Stimulated activated CD4-positive, alpha-beta T cell treated with anti-CD3 and anti-CD28 coated beads, TNF-alpha, amount 100 ng/mL, for 1 hour (primary cell): ENCODE measurements at places on chromosomes 7 and 10.

DNA sequence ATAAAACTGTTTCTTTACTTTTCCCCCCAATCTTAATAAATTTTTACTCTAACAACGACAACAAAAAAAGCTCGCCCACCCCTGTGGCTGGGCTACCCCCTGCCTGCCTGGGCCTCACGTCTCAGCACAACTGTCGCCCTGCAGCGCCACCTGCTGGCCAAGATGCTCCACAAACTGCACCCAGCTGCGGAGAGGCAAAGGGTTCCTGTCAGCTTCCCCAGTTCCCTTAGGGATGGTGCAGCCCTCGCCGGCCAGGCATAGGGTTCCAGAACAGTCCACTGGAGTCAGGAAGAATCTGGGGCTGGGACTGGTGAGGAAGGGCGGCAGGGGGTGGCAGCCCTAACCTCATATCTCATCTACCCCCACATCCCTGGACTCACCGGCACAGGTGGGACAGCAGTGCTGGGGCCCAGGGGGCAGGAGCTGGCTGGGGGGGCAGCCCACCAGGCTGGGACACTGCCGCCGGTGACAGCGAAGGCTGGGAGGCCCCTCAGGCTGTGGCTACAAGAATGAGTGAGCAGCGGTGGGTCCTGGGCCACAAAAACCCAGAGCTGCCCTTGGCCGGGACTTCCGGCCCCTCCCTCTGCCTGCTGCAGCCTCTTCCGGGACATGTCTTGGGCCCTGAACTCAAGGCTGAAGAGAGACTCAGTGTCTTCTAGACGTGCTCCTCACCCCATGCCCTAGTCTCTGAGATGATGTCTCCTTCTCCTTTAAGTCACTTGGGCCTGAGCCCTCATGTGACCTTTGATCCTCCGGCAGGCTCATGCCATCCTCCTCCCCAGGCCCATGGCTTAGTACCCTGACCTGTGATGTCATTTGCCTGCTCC is 21.2 kb downstream of the ATP6V1F start:
- DNase-seq: peak; percentile 79

- DNase-seq: no peak
Measured at GRCh38 chr7:121774563-121774962, 98.4 kb upstream of the PTPRZ1 start.

GRCh38 chr10:85922356-85923129 is 444.1 kb downstream of the GRID1 start:
- no peak for DNase-seq

DNA sequence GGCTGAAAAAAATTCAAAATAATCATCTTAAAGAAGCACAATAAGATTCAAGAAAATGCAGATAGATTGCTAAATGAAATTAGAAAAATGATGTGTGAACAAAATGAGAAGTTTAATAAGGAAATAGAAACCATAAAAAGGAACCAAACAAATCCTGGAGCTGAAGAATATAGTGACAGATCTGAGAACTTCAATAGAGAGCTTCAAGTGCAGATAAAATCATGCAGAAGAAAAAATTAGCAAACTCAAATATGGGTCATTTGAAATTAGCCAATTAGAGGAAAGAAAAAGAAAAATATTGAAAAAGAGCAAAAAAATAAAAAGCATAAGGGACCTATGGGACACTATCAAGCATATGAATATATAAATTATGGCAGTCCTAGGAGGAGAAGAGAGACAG is 720.1 kb downstream of the PARD3 start:
- DNase-seq: no peak

- no peak for DNase-seq
Measured at GRCh38 chr7:114790521-114790920, 131.4 kb upstream of the MDFIC start.

DNA sequence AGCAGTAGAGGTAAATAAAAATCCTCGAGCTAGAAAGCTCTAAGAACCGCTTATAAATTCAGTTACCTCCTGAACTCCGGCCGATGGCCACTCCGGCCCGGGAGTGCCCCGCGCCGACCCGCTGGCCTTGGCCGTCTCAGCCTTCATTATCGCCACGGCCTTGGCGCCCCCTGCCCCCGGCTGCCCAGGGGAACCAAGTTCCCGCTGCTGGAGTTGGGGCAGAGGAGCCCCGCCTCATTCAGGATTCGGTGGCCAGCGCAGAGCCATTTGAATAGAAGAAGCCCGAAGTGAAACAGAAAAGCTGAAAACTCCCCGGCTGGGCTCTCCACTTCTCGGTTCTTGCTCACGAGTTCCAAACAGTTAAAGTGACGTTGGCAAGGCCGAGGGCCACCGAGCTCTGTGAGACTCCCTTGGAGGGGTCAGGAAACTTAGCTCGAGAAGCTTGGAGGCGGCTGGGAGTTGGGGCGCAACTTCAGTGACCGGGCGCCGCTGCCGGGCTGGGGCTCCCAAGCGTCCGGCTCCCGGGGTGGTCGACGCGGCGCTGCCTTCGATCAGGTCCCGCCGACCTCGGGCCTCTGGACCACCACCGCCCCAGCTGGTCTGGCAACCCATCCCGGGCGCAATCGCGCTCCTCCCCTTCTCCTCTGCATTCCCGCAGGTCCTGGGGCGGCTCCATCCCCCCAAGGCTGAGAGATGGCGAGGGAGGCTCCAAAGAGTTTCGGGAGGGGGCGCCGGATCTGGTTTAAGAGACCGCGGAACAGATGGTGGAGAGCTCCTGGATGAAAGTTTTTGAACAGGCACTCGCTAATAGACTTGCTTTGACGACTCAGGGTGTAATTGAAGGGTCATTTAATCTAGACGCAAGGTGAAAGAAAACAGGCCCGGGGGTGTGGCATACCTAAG is 5.8 kb upstream of the FEZF1 start:
- no peak for DNase-seq

DNA sequence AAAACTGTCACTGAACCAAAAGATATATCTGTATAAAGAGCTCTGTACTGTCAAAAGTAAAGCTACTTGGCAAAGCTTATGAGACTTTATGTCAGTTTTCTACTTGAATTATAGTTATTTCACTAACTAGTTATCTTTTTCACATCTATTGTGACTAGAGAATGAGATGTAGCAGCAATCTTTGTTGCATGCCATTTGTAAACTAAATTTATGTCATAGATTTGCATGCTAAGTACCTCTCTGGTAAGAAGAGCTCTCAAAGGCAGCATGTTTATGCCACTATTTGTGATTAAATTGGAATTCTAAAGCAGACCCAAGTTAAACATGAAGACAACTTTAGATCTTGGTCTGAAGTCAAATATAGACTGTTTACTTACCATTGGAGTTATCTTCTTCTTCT is 300.6 kb downstream of the CNTNAP2 start:
- no peak for DNase-seq

GRCh38 chr10:18104223-18104872 is 35.9 kb upstream of the CACNB2 start:
- DNase-seq: no peak

GRCh38 chr7:151009327-151010036 is 14.8 kb downstream of the ATG9B start:
- DNase-seq: no peak

DNA sequence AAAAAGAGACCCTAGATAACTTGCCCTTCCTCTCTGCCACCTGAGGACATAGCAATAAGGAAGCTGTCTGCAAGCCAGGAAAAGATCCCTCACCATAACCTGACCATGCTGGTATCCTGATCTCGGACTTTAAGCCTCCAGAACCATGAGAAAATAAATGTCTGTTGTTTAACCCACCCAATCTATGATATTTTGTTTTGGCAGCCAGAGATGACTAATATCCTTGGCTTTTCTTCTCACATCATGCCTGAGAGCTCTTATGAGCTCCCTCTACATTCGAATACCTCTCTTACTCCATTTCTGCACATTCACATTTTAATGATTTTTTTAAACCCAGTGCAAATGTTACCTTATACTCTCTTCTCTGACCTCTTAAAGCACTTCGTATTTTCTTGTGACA is 214.0 kb upstream of the CHRM2 start:
- no peak for DNase-seq

GRCh38 chr7:522071-522950 is 2.7 kb upstream of the PDGFA start:
- no peak for DNase-seq

- no peak for DNase-seq
Measured at GRCh38 chr10:1873661-1874315, 136.5 kb upstream of the ADARB2 start.

GRCh38 chr10:34216348-34216945 is 598.6 kb downstream of the PARD3 start:
- no peak for DNase-seq

- DNase-seq: no peak
Measured at GRCh38 chr7:76278540-76278939, 23.9 kb upstream of the HSPB1 start.

- no peak for DNase-seq
Measured at GRCh38 chr7:90828601-90829000, 232.5 kb downstream of the CDK14 start.

DNA sequence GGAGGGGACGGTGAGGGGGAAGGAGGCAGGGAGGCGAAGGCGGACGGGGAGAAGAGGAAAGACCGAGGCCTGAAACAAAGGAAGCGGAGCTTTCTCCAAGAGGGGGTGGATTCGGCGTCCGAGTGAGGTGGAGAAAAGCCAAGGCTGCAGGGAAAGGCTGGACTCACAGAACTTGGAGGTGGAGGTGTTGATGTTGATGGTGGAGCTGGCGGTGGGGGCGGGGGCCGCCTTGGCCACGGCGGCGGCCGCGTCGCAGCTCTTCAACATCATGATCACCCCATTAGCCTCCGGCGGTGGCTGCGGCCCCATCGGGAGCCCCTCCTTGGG is 578 bp downstream of the CACUL1 start:
- DNase-seq: peak; percentile 25

DNA sequence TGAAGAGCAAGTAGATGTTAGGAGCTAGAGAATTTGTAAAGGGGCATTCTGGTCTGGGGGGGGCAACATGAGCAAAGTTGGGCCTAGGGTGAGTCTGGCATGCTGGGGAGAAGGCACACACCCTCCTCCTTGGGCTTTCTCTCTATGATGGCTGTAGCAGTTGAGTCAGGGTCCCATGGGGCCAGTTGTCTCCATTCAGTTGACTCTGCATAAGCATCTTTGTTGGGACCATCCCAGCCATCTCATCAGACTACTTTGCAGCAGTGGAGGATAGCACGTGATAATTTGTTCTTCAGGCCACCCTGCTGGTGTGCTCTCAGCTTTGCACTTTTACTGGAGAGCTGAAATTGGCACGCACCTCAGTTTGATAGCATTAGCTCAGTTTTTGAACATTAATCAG is 55.2 kb downstream of the LRMDA start:
- DNase-seq: no peak

GRCh38 chr7:80851896-80852476 is 66.9 kb downstream of the SEMA3C start:
- no peak for DNase-seq

- no peak for DNase-seq
Measured at GRCh38 chr10:132451506-132452215, 54.7 kb downstream of the PWWP2B start.

DNA sequence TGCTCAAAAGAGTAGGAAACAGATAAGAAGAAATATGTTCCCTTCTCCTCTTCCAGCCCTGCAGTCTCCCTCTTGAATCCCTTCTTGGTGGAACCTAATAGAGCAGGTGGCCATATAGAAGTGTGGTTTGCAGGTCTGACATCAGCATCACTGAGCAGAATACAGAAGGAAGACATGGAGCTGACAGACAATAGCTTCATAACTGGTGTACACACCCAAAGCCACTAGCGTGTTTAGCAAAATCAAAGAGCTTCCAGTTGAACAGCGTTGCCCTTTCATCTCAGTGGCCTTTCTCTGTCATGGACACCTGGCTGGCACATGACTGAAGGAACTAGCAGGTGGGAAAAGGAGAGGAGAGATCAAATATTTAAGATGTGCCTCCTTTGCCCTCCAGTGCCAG is 245.5 kb downstream of the BAMBI start:
- DNase-seq: no peak

DNA sequence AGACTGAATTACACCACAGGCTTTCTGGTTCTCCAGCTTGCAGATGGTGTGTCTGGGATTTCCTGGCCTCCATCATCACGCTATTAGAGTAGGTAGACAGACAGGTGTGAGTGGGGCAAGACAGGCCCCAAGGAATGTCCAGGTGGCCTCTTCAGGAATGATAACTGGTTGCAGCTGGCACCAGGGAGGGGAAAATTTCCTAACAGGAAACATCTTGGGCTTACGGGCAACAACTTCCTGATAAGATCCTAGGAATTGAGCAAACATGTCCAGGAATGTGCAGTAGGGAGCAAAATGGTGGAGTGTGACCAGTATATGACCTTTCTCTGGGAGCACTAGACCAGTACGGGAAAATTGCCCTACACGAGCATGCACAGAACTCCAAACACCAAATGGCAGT is 11.3 kb downstream of the XRCC2 start:
- DNase-seq: no peak

DNA sequence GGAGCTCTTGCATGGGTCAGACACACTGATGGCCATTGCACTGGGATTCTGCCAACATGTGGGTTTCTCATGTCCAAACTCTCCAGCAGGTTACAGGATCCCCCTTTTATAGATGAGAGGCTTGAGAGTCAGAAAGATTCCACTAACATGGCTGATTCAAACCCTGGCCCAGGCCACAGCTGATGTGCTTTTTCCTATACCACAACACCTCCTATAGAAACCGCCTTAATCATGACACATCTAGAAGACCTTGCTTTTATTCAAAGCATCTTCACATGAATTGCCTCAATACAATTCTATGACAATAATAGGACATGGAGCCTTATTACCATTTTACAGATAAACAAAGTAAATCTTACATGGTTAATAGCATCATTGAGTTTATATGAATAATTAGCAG is 188.6 kb downstream of the DPY19L1 start:
- DNase-seq: no peak

DNA sequence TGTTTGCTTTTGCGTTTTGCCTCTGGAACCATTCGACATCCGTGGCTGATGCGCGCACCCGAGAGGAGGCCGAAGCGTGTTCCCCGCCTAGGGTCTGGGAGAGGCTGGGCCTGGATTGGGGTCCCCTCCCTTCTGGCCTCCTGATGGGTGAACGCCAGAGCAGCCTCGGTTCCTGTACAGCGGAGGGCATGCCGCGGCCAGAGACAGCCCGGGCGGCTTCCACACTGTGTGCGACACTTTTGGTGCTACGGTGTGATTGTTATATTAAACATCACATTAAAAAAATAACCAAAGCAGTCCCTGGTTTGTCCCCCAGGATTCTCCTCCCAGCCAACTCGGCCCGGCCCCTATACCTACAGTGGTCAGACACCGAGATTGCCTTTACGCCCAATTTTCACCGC is 3.7 kb upstream of the HOXA7 start:
- DNase-seq: no peak

DNA sequence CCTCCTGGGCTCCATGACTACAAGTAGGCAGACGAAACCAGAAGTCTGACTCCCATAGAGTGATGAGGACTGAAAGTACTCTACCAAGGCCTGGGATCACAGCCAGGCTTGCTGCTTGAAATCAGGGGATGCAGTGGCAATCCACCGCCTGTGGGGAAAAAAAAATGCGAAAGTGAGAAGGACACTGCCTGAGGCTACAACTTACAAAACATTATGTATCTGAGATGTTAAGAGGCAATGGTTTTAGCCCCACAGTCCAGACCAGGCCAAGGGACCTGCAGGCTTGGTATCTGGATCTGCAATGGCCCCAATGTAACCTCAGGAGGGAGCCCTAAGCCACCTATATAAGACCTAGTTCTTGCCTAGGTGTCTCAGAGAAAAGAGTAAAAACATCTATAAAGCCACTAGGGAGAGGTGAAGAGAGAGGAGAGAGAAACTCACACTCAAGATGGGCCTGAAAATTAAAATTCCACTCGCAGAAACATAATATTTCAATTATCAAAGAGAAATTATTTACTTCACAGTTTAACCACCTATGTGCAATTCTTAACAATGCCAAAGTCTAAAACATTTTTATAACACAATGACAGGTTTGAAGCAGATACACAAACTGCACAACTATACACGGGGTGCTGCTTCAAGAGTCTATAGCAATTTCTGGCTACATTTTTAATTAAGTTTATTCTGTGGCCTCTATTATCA is 13.9 kb downstream of the DNAJC1 start:
- DNase-seq: no peak
